ENCODE measurements at places on chromosomes 4 and X.

- DNase-seq: no peak
These were observed 28.3 kb downstream of the ENOPH1 start for GRCh38 chr4:82458729-82459128.

- DNase-seq: no peak
These were observed 98.6 kb downstream of the PDLIM5 start for GRCh38 chr4:94550352-94550751.

- DNase-seq: peak; percentile 3
These were observed 93.8 kb downstream of the PDGFRA start for GRCh38 chr4:54322818-54323417.

GRCh38 chrX:42825201-42825600, 47.2 kb upstream of the PPP1R2C start:
- no peak for DNase-seq

- DNase-seq: no peak
These were observed 222.2 kb downstream of the DCTD start for GRCh38 chr4:182695009-182695408.

All from stimulated activated CD4-positive, alpha-beta T cell treated with anti-CD3 and anti-CD28 coated beads, Interleukin-1b, Interleukin-23, amount 100 ng/mL, for 1 hour (primary cell).